ENCODE measurements at places on chromosomes 16 and 17.

DNA sequence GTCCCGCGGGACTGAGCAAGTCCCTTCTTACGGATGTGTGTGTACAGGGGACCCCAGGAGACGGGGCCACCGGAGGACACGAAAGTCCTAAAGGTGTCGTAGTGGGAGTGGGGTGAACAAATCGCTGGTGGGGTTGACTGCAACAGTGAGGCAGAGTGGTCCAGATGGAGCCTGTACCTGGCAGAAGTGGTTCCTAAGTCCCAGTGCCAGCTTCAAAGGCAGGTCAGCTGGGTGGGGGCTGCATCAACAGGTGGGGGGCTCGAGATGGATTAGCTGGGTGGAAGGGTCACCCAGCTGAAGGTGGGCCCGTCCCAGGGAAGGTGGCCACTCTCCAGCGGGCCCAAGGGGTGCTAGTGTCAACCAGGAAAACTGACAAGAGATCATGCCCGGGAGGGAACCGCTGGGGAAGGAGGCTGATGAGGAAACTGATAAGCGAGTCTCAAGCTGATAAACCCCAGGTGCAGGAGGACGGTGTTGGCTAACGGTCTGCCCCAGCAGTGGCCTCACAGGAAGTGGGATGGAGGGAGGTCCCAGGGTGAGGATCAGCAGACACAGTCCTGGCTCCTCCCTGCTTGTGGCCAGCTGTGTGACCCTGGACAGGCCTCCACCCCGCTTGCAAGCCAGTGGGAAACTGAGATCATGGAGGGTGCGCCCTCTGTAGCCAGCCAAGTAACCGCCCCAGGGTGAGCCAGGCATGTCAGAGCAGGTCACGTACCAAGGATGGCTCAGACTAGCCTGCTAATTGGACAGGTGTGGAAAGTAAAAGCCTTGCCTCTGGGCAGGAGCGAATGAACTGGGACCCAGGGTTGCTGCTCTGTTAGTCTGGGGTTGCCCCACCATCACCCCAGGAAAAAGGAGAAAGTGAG is 1.0 kb downstream of the ORAI3 start:
- DNase-seq: peak; percentile 98

DNA sequence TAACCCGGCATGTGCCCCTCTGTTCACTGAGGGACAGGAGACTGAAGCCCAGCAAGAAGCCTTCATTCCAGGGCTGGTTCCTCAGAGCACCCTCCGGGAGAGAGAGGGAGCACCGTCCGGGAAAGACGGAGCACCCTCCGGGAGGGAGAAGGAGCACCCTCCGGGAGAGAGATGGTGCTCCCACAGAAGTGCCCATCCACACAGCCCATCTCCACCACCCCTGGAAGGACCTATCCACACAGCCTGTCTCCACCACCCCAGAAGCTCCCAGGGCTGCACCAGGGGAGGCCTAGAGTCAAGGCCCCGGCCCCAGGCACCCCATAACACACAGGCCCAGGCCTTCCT is 88.6 kb downstream of the ABR start:
- no peak for DNase-seq

DNA sequence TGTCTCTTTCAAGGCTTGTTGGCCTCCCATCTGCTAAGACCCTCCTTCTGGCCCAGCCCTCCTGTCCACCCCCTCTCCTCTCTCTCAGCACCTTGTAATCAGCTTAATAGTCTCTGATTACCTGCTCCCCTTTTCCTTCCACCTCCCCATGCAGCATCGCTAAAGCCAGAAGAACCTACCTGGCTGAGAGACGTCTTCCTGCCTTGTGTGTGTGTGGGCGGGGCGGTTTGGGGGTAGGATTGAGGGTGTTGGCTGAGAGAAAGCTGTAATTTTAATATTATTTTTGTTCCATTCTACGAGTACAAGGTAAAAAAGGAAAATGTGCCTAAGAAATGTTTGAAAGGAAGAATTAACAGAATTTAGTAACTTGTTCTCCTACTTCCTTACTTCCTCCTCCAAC is 3.4 kb downstream of the DNAH9 start:
- DNase-seq: no peak

DNA sequence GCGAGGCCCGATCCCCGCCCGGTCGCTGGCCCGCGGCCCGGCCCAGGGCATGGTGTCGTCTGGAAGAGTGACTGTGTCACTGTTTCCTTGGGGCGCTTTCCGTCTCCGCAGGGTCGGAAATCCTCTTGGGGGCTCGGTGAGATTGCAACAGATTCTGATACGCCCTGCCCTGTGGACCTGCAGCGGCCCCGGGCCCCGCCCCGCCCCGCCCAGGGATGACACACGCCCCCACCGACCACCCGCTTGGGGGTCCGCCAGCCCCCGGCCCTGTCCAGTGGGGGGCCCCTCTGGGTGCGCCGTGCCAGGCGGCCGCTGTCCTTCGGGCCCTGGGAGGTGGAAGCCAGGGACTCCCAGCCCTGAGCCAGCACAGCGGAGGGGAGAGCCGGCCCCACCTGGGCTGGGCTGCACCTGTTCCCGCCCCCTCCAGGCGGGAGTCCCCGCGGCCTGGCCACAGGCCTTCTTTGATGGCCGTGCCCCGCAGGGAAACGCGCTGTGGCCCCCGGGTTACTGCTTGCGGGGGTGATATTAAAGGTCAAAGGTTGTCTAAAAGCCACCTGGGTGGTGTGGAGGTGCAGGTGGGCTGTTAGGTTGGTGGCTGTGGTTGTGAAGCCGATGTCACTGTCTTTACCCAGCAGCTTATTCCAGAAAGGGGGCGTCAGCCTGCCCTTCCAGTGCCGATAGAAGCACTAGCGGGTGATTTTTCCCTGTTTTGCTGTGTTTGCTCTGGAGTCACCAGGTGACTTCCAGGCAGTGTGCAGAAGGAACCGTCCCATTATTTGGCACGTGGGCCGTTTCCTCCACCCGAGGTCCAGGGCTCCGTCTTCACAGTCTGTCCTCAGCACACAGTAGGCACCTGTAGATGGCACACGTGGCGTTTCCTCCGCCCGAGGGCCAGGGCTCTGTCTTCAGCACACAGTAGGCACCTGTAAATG is 752 bp downstream of the TBC1D24 start:
- DNase-seq: no peak

DNA sequence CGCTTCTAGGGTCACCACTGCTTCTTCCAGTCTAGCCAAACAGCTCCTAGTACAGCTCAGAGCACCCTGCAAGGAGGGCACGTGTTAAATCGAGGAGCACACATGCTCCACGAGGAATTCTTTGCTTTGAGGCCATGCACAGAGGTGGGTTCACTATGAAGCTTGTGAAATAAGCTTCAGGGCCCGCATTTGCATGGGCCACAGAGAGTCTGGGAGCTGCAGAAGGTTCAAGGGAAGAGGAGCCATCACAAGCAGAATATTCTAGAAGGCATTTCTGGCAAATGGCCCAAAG is 55.3 kb downstream of the MYH13 start:
- DNase-seq: no peak

- no peak for DNase-seq
Measured at GRCh38 chr17:70238646-70239045, 69.3 kb downstream of the KCNJ2 start.

DNA sequence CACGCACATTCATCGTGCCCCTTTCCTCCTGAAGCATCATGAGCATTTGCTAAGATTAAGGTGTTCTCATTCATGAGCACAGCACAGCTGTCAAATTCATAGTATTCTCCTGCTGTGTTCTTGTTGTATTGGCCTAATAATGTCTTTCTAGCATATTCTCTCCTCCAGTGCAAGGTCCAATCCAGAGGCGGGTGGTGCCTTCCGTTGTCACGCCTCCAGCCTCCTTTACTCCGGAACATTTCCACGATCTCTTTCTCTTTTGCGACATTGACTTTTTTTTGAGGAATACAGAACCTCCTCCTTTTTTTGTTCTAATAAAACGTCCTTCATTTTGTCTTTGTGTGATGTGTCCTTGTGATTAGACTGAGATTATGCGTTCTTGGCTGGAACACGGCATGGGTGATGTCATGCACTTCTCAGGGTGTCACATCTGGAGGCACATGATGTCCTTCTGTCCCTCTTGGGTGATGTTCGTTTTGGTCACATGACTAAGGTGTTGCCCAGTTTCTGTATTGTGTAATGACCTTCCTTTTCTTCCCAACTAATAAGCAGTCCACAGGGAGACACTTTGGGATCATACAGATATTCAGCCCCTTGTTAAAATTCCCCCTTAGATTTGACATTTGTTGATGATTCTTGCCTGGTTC is 66.3 kb downstream of the CLEC16A start:
- DNase-seq: no peak

DNA sequence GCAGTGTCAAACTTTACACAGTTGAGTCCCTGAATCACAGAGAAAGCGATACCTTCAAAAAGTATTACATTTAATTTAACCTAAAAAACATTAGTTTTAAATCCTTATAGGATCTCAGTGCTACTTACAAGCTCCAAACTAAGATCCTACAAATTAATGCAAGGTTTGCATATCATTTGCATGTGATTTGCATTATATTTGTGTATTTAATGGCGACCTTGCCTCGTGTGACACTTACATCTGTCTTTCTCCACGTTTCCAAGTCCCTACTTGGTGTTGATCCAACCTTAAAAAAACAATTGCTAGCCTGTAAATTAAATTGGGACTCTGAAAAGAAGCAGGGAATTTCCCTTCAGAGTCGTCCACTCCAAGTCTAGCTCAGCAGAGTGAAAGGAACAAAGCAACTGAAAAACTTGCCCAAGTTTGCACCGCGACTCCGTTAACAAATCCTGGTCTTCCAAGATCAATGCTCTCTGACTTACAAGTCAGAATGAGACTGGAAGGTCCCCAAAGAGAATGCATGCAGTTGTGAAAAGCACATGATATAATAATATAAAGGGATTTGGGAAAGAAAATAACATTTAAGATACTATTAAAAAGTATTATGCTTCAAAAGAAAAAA is 739 bp upstream of the FAM117A start:
- DNase-seq: no peak

All from A172 (cell line).